ENCODE measurements at places on chromosomes 5 and 9.
A peak's percentile ranks its signal among the peaks of the same experiment; 100 is the strongest.

DNA sequence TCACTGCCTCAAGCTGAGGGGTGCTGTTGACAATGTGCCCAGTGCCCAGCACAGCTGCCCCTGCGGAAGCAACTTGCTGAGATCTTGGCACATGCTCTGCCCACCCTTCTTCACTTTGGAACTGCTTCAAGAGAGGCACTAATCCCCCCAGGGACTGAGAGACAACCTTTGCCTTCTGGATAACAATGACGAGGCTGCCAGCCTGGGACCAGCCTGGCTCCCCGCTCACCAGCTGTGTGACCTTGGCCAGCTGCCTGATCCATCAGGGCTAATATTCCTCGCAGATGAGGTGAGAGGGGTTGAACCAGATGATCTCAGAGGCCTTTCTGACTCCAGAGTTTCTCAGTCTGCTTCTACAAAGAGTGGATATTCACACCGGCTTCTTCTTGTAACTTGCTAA lies 81.0 kb downstream of the SHB start:
- no peak for DNase-seq

DNA sequence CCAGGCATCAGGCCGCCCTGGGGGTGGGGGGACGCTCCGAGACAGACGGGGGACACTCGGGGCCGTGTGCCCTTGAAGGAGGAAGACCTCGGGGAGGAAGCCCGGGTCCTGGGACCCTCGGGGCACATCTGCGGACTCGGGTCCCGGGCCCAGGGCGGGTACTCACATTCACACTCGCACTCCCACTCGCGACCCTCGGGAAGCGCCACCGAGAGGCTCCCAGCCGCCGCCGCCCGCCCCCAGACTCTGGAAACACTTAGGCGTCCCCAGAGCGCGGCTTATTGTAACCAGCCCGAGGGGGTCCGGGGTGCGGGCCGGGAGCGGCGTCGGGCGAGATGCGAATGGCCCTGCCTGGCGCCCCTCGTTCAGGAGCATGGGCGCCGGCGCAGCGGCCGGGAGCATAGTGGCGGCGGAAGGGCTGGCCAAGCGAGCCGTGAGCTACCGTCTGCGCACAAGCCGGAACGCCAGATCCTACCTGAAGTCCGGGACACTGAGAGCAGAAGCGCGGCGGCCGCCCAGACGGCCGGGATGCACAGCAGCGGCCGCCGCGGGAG lies 559 bp downstream of the ROR2 start:
- DNase-seq = no peak

DNA sequence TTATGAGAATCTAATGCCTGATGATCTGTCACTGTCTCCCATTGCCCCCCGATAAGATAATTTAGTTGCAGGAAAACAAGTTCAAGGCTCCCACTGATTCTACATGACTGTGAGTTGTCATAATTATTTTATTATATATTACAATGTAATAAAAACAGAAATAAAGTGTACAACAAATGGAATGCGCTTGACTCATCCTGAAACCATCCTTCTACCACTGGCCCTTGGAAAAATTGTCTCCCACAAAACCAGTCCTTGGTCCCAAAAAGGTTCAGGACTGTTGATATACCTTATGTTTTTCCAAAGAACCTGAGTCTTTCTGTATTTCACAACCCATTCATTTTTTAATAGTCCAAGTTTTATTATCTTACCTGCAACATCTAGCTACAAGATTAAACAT lies 403.5 kb downstream of the TAF11L14 start:
- DNase-seq = no peak

GRCh38 chr5:57259704-57260103 lies 85.8 kb downstream of the GPBP1 start:
- no peak for DNase-seq

- DNase-seq = peak; percentile 63
Observed at GRCh38 chr9:5499889-5500398, 10.4 kb upstream of the PDCD1LG2 start.

DNA sequence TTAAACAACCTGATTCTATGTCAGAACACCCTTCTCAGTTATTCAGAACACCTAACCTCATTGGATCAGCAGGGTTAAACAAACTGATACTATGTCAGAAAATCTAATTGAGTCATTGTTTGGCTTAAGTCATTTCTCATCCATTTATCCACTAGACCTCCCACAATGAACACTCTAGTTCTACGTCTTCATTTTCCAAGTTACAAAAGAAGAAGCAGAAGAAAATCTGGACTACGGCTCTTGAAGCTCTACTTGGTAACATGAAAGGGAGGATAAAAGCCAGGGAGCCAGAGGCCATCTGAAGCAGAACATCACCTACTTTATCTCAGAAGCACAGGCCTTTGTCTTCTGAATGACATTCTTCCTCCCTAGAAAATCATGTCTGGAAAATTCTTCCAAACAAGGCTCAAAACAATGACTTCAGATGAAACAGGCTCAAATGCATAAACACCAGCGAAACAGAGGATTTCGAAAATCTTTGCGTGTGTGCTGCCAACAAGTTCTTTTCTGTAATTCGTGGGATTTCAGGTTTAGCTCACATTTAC lies 35.4 kb upstream of the TGFBI start:
- DNase-seq = peak; percentile 76

GRCh38 chr5:61587125-61587524 lies 255.1 kb downstream of the ZSWIM6 start:
- DNase-seq = peak; percentile 93

GRCh38 chr9:18726546-18726945 lies 252.6 kb downstream of the ADAMTSL1 start:
- peak; percentile 53 for DNase-seq

- no peak for DNase-seq
Observed at GRCh38 chr9:27168951-27169350, 59.9 kb downstream of the TEK start.

- DNase-seq = no peak
Observed at GRCh38 chr9:133682818-133683585, 46.8 kb downstream of the DBH start.

GRCh38 chr9:133490865-133491655 lies 12.2 kb upstream of the SLC2A6 start:
- DNase-seq = no peak

GRCh38 chr5:119358901-119359603 lies 3.2 kb downstream of the TNFAIP8 start:
- DNase-seq = no peak

DNA sequence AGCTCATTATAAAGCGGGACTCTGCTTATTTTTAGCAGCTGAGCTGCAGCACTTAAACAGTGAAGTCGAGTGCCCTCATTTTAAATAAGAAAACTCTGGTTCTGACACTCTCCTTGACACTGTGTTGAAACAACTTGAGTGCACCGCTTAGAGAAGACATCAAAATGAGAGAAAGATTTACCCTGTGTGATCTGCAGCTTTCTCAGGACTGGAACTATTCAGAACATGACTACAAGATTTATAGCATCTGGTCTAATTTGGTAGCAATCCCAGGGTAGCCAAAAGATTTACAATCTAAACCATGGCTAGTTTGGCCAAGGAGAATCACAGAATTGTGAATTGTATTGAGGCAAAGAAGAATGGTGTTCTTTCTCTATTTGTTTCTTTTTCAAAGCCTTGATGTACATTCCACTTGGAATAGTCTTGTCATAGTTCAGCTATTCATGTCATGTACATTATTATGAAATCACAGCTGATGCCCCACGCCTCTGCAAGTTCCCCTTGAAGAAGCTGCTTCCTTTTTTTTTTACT lies 38.7 kb downstream of the PLEKHG4B start:
- peak; percentile 47 for DNase-seq

- DNase-seq = no peak
Observed at GRCh38 chr5:133873449-133873848, 95.0 kb downstream of the C5orf15 start.

DNA sequence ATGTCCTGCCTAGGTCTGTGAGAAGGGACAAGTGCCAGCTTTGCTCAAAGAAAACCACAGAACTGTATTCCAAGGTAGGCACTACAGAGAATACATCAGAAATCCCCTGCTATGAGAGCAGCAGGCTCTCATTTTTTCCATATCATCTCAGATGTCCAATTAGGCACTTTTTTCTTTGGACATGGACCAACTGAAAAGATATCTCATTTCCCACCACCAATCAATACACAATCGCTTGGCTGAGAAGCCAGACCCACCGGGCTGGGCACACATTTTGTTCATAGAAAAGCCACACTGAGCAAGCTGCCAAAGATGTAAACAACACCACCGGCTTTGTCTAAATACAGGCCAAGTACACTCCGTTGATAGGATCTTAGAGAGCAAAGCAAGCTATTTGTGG lies 25.9 kb downstream of the STOM start:
- DNase-seq = no peak

GRCh38 chr5:61071526-61071925 lies 90.7 kb downstream of the SMIM15 start:
- no peak for DNase-seq

DNA sequence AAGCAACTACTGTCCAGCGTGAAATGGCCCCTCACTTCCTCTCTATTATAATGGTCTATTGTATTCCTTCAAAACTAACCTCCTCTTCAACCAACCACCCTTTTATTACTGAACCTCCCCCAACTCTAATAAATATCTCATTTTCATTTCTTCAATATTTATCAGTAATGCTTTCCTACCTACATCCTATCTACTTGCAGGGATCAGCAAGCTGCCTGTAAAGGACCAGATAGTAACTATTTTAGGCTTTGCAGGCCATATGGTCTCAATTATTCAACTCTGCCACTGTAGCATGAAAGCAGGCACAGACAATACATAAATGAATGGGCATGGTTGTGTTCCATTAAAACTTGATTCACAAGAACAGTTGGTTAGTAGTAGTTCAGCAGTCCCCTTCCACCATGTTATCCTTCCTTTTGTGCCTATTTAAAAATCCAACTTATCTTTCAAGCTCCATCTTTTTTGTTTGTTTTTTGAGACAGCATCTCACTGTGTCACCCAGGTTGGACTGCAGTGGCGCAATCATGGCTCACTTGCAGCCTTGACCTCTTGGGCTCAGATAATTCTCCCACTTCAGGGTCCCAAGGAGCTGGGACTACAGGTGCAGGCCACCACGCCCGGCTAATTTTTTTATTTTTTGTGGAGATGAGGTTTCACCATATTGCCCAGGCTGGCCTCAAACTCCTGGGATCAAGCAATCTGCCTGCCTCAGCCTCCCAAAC lies 45.8 kb downstream of the PCDHGC5 start:
- DNase-seq = no peak

DNA sequence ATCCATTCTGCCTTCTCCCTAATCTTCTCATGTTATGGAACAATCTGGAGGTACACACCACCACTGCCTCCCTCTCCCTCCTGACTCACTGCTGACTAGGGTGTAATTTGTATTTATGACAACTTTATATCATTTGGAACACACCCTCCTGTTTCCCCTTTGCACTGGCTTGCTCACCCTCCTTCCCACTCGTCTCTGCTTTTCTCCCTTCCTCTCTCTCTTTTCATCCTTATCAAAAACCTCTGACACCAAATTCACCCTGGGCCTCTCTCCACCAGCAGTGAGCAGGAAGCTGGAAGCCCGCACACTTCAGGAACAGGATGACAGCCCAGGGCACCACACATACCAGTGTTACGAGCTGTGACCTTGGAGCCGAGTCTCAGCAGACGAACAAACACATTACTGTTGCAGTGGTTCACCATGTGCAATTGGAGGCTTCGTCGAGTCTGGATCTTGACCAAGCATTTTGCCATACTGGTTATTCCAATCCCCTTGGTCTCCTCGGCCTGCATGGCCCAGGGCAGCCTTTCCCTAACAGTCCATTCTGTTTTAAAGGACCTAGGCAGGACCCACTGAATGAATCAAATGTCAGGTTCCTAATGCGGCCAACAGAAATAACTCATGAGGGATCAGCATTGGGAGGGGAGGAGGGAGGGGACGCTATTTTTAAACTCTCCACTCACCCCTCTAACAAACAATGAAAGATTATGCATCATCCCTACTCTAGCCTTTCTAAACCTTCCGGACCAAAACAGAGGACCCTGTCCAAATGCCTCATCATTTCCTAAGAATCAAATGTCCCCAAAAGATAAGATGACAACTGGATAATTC lies 203.9 kb upstream of the RASEF start:
- peak; percentile 22 for DNase-seq

DNA sequence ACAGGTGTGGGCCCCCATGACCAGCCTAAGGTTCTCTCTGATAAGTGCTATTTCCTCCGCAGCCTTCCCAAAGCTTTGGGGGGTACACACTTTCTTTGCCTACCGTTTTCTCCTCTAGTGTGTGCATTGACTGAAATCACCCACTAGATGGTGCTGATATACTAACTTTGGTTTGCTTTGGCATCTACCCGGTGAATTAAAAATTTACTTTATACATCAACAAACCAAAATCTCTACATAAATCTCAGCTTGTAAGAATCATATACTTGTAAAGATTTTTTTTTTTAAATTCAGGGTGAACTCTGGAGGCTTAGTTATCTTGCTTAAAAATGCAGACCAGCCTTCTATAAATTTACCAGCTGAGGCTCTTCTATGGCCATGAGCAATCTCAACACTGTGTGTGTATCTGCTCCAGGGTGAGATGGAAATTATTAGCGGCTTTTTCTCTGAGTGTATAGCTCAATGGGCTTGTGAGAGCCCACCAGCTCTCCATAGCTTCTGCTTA lies 475.7 kb upstream of the TNC start:
- peak; percentile 46 for DNase-seq

GRCh38 chr5:130836729-130837649 lies 328.1 kb downstream of the HINT1 start:
- DNase-seq = peak; percentile 0

DNA sequence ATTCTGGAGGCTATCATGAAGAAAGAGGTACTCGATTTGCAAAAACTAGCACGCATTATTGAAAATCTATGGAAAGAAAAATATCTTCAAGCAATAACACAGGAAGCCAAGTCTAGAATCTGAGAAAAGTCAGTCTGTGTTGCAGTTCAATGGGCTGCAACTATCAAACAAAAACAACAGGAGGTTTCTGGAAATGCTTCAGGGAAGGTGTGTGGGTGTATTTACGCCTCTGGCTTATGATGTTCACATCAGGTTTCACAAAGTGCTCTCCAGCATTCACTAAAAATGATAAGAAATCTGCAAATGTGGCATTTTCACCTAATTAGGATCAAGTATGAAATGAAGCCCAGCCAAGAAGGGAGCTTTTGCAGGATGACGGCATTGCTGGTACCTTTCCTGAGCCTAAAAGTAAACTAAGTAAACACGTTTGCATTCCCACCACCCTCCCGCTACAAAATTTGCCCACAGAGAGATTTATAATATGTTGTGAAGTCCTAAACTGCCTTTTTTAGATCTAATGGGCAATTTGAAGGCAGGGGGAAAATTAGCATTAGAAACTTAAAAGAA lies 146.4 kb downstream of the GABRB2 start:
- DNase-seq = no peak

All from fibroblast of lung (primary cell).